ENCODE measurements at places on chromosomes 7 and 10. TPM values are rescaled to one million over a fixed set of nuclear protein-coding genes. Genes with fewer than 3 reads are reported as not detected.

The FAM53B gene
- 51.2 TPM for polyA plus RNA-seq

The CTAGE4 gene
- polyA plus RNA-seq: 0.12 TPM

The PNLIPRP3 gene
- not detected for polyA plus RNA-seq

The CCDC172 gene
- not detected for polyA plus RNA-seq

The ACSM6 gene
- polyA plus RNA-seq: not detected

The PPP1R3A gene
- polyA plus RNA-seq: not detected

The DYNC1I1 gene
- not detected for polyA plus RNA-seq

The PARP12 gene
- polyA plus RNA-seq: 233 TPM

The NAT16 gene
- polyA plus RNA-seq: not detected

The CCDC146 gene
- 5.9 TPM for polyA plus RNA-seq

The CCNJ gene
- polyA plus RNA-seq: 2.8 TPM

The IFIT5 gene
- 4.3 TPM for polyA plus RNA-seq

The SOSTDC1 gene
- not detected for polyA plus RNA-seq

The LOXL4 gene
- 0.12 TPM for polyA plus RNA-seq

The MSMB gene
- polyA plus RNA-seq: not detected

The SEC61A2 gene
- polyA plus RNA-seq: 13.3 TPM

The FAM241B gene
- 2.0 TPM for polyA plus RNA-seq

The AFAP1L2 gene
- polyA plus RNA-seq: 4.8 TPM

The LAMB1 gene
- polyA plus RNA-seq: not detected

The PLXNA4 gene
- not detected for polyA plus RNA-seq

The P4HA1 gene
- polyA plus RNA-seq: 12.8 TPM

The ZNF655 gene
- polyA plus RNA-seq: 178 TPM

The TRIL gene
- polyA plus RNA-seq: not detected

The GJC3 gene
- polyA plus RNA-seq: not detected
